Left renal cortex interstitium (tissue), 4 donors: ENCODE measurements at places on chromosomes 16 and 17.

- DNase-seq, result no peak
These were observed at the start of gene KIF19 for GRCh38 chr17:74325743-74326379. KIF19 (plus strand) TSS chr17:74326226; CDS start chr17:74326350, 124 bp downstream.

DNA sequence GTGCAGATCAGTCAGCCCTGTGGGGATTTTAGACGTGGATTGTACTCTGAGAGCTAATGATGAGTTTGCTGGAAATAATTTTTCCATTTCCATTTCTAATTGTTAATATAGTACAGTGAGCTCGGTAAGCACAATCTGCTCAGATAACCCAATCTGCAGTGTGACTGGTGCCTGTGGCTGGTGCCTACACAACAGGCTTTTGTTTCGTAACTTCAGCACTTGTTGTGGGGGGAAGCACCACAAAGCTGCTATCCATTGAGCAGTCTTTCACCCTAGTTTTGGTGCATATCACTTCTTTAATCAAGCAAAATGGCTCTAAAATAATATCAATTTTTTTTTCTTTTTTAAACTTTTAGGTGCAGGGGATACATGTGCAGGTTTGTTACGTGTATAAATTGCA is 534.9 kb upstream of the HSBP1 start:
- DNase-seq, result no peak

DNA sequence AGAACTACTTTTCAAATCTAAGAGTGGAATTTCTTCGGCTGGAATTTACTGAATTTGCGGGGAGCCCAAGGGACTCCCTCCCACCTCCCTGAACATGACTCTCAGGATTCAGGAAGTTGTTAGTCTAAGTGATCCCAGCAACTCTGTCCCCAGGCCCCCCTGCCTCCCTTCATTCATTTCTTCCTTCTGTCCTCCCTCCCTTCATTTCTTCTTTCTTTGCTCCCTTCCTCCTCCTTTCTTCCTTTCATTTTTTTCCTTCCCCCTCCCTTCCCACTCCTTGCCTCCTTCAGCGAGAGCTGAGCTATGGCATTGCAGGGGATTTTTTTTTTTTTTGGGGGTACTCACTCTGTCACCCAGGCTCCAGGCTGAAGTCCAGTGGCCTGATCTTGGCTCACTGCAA is 10.9 kb upstream of the JUP start:
- no peak for DNase-seq

DNA sequence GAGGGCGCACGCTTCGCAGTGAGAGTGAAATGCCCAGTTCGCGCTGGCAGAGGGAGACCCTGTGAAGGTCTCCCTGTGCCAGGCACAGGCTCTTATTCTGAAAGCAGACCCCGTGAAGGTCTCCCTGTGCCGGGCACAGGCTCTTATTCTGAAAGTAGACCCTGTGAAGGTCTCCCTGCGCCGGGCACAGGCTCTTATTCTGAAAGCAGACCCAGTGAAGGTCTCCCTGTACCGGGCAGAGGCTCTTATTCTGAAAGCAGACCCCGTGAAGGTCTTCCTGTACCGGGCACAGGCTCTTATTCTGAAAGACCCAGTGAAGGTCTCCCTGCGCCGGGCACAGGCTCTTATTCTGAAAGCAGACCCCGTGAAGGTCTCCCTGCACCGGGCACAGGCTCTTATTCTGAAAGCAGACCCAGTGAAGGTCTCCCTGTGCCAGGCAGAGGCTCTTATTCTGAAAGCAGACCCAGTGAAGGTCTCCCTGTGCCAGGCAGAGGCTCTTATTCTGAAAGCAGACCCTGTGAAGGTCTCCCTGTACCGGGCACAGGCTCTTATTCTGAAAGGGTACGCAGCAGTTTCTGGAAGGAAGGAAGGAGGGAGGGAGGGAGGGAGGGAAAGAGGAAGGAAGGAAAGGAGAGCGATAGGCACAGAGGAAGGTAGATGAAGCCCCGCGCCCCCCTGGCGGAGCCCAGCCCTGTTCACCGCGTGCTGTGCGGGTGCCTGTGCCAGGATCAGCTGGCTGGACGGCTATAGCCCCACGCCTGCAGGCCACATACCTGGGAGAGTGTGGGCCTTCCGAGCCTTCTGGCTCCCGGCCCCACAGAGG is 55.3 kb downstream of the WDR45B start:
- no peak for DNase-seq

DNA sequence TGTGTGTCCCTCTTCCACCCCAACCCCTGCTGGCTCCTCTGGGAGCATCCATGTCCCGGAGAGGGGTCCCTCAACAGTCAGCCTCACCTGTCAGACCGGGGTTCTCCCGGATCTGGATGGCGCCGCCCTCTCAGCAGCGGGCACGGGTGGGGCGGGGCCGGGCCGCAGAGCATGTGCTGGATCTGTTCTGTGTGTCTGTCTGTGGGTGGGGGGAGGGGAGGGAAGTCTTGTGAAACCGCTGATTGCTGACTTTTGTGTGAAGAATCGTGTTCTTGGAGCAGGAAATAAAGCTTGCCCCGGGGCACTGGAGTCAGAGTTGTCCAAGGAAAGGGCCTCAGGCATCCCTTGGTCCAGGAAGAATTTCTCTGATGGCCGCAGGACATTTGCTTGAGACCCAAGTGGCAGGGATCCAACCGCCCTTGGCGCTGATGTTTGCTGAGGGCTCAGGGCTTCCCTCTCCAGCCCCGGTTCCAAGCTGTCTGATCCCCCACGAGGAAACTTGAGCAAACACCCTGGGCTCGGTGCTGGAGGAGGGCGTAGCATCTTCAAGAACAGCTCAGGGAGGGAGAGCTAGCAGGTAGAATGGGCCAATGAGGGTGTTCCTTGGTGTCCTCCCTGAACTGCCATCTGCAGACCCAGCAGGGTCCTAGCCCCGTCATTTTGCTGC is 4.5 kb downstream of the NXPH3 start:
- DNase-seq, result no peak

- DNase-seq, result no peak
These were observed 759 bp downstream of the ELAC2 start for GRCh38 chr17:13016881-13017654.

GRCh38 chr16:23952128-23952970 is 116.6 kb downstream of the PRKCB start:
- no peak for DNase-seq
